ENCODE measurements at places on chromosomes 11 and 22. TPM values are rescaled to one million over a fixed set of nuclear protein-coding genes. Genes with fewer than 3 reads are reported as not detected.

Gene MUC6
- not detected for total RNA-seq

Gene DENND5A
- total RNA-seq: 24.4 TPM

Gene ACTN3
- not detected for total RNA-seq

Gene RASD2
- total RNA-seq: not detected

Gene KCNK7
- 1.1 TPM for total RNA-seq

Gene OR5P2
- total RNA-seq: not detected

Gene MMP3
- total RNA-seq: not detected

Gene OR51I1
- total RNA-seq: not detected

Gene PTPRJ
- total RNA-seq: 18.8 TPM

Gene SLCO2B1
- total RNA-seq: 0.42 TPM

Gene DNAJB7
- total RNA-seq: not detected

Gene ARHGAP8
- 0.49 TPM for total RNA-seq

Gene LRRC55
- not detected for total RNA-seq

Gene C11orf42
- not detected for total RNA-seq

Gene OR8K3
- not detected for total RNA-seq

GRCh38 chr11:88489030-88489429, 151.5 kb upstream of the CTSC start:
- DNase-seq: no peak

DNA sequence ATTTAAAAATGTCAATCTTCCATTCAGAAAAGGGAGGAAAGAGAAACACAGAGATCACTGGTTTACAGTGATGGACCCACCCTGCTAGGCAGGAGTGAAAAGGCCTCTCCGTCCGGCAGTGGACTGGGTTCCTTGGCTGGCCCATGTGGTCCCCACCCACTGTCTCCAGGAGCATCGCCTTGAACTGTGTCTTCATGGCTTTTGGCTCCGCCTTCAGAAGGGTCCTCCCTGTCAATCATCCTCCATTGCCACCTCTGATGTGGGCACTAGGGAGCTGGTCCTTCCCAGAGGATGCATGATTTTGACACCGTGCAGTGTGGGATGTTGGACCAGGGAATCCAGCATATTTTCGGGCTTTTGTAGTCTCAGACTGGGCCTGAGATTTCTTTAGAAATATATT, 58.2 kb upstream of the B3GAT1 start:
- no peak for DNase-seq

GRCh38 chr11:68845351-68846002, 3.8 kb upstream of the CPT1A start:
- no peak for DNase-seq

DNA sequence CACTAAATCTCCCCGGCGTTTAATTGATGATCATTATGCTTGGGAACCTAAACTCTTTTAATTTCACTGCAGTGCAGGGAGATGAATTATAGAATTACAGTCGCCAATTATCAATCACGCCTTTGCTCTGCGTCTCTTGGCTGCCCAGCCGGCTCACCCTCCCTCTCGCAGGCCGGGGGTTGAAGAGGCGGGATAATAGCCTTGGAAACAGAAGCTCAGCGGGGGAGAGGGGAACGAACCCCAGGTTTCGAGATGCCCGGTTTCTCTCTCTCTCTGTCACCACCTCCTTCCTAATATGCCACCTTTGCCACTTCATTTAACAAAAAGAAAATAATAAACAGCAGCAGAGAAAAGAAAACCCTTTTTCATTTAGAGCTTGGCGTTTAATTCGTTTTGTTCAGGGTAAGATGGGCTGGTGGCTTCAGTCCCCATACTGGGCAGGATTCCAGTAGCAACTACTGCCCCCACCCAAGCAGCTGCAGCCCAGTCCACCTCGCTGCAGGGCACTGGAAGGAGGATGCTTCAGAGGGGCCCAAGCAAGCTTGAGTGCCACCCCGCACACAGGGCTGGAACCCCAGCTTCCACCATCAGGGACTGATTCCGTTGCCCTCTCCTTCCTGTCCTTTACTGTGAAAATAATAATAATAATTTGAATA, 271.7 kb downstream of the BUD13 start:
- DNase-seq: no peak

- DNase-seq: no peak
Observed at GRCh38 chr11:131094827-131095226, 178.5 kb upstream of the SNX19 start.

GRCh38 chr11:45025716-45026492, 75.2 kb upstream of the TP53I11 start:
- DNase-seq: peak; percentile 48

DNA sequence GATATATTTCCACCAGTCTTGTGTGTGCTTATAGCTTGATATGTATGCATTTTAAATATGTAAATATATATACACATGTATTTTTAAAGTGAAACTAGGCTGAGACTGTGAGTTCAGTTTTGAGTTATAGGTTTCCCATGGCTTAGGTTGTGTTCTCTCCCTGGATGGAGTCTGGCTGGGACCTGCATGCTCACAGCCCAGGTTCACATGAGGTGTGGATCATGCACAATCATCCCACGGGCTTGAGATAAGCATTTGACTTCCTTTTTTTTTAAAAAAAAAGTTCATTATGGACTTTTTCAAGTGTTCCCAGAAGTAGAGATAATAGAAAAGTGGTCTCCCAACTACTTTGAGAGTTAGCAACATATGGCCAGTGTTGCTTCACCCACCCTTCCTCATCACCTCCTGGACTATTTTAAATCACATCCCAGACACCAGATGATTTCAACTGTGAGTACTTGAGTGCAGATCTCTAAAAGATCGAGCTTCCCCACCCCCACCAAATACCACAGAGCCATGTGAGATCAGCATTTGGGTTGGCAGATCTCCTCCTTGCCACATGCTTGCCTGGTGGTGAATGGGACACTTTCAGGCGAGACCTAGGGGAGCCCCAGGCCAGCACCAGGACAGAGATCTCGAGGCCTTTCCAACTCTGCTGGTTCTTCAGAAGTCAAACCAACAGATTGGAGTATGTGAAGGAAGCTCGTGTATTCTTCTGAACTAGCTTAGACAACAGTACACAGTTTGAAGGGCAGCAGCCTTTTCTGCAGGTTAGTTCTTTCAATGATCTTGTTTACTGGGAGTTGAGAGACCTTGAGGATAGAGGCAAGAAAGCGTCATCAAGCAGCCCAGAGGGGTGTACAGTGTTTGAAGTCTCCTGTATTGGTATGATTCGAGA, 15.9 kb downstream of the MED15 start:
- DNase-seq: no peak

DNA sequence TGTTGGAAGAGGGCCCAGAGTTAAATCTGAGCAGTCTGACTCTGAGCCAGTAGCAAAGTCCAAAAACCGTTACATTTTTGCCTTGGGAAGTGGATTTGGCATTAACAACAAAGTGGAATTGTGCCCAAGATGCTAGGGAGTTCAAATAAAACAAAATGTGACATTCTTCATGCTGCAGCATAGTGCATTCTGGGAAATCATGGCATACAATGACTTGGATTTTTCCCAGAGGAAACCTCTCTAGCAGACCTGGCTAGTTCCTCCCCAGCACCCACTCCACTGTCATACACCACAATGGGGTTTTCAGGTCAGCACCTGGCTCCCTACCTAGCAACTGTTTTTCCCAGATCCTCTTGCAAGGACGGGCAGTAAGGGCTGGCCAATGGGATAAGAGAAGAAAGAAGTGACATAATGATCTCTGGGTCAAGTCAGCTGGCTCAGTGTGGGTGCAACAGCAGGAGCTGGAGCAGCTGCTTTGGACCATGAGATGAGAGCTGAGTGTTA, 24.8 kb upstream of the CYB5R3 start:
- DNase-seq: no peak

DNA sequence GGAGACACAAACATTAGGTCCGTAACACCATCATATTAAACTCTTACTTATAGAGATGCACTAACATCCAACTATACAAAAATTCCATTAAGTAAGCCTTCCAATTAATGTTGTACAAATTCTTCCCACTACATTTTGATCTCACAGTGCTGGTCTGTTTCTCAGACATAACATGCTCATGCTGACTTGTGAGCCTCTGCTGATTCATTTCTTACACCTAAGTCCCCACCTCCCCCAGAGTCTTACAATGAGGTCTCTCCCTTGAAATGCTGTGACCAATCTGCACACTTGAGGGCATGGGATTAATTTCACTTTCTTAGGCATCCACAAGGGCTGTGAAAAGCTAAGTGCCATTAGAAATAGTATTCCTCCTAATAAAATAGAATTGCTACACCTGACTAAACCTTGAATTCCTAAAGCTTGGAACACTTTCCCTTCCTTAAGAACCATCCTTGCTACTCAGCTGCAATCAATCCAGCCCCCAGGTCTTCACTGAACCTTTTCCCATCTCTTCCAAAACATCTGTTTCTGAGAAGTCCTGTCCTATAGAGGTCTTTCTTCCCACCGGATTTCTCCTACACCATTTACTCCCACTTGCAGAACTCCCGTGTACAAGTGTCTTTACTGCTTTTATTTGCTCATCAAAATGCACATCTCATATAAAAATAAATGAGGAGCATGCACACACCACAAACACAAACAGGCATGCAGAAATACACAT, 2.0 kb downstream of the HBG1 start:
- no peak for DNase-seq

GRCh38 chr22:22479999-22480532, 28.5 kb downstream of the ZNF280B start:
- DNase-seq: no peak

DNA sequence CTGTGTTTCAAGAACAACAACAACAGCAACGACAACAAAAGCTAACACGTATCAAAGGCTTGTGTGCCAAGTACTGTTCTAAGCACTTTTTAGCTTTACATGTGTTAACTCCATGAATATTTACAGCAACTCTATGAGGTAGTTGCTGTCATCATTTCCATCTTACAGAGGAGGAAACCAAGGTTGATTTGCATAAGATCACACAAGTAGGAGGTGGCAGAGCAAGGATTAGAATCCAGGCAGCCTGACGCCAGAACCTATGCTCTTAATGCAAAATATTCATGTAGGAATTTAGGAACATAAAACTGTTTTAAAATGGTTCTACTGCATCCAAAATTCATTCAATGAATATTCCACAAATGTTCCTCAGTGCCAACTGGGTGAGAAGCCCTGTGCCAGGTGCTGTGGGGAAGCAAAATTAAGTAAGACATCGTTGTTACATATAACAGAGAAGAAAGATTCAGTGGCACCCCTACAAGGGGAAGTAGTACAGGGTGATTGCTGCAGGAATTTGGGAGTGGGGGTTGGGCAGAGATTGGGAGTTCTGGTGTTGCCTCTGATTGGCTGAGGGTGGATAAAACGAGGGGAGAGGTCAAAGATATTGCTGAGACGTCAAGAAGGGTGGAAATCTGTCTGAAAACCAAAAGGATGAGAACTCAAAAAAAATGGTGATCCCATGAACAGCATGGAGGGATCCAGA, 86.1 kb upstream of the ARHGAP20 start:
- DNase-seq: no peak

GRCh38 chr22:41197038-41197972, 7.8 kb upstream of the L3MBTL2 start:
- peak; percentile 89 for DNase-seq

DNA sequence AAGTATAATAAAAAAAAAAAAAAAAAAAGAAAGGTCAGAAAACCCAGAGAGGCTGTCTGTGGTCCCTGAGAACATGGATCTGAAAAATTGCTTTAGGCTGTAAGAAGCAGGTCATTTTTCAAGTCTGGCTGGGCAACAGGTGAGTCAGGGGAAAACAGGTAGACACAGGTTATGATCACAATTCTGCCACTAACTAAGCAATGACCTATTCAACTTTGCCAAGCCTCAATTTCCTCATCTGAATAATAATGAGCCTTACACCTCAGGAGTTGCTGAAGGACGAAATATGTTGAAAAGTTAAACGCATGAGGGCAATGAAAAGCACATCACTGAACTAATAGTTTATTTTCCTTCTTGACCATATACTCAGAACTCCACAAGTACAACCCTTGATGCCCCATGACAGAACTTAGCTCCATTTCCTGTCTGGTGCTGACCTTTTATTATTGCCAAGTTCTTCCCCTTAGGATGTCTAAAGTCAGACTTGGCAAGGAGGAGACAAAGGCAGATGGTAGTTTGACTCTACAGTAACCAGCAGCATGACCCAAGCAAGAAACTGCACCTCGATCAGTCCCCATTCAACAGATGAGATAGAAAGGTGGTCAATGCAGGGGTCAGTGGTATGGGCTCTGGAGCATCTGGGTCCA, 93.6 kb downstream of the SYN3 start:
- DNase-seq: no peak

DNA sequence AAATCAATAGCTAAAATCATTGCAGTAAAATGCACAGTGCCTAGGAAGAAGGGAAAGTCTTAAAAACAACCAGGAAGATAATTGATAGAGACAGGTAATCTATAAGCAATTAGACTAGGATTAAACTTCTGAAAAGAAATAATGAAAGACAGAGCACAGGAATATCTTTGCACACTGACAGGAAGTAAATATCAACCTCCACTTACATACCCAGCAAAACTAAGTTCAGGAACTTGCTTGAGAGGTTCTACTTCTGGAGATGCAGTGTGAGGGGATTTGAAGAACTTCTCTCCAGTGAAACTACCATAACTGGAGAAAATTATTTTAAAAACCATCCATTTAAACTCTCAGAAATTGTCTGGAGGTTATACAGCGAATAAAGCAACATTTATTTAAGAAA, 104.1 kb downstream of the EHF start:
- DNase-seq: no peak

- no peak for DNase-seq
Observed at GRCh38 chr11:68990995-68991780, 10.4 kb upstream of the MRGPRD start.

DNA sequence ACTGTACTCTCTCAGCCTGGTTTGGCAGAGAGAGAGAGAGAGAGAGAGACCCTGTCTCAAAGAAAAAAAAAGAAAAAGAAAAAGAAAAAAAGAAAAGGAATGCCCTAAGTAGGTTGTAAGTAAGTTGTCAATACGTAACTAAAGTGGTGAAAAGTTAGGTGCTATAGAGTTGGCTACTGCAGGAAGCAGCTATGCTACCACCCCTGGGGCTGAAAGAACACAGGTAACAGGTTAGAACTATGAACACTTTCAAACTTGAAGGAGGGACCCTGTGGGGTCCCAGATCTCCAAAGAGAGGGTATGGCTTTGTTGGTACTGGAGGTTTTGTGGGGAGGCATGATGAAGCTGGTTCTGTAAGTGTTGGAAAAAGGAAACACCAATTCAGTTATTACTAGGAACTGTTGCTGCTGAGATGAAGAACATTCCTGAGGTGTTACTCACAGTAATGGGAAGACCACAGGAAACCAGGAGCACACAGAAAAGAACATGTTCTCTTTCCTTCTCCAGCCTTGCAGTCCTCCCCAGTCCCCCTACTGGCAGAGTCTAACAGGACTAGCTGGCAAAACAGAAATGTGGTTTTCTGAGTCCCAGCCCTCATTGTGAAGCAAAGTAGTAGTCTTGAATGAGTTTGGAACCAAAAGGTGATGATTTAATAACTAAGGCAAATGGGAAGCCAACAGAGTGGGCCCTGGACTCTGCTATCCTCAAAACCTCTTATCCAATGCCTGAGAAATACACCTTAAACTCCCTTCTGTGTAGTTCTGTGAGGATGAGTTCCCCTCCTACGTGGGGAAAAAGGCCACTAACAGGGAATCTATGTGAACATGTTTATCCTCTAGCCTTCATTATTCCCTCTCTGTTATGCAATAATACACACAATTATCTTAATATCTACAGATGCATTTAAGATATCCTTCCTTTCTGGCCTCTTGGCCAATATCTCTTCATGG, 427.0 kb upstream of the DDI1 start:
- no peak for DNase-seq

GRCh38 chr11:127677660-127678425, 677.3 kb upstream of the KIRREL3 start:
- DNase-seq: no peak

- no peak for DNase-seq
Observed at GRCh38 chr22:46517255-46517761, 20.1 kb downstream of the CELSR1 start.

GRCh38 chr11:118136801-118137200, 15.8 kb downstream of the SCN4B start:
- DNase-seq: no peak
